ENCODE measurements at places on chromosomes 4 and X.
A peak's percentile ranks its signal among the peaks of the same experiment; 100 is the strongest.

DNA sequence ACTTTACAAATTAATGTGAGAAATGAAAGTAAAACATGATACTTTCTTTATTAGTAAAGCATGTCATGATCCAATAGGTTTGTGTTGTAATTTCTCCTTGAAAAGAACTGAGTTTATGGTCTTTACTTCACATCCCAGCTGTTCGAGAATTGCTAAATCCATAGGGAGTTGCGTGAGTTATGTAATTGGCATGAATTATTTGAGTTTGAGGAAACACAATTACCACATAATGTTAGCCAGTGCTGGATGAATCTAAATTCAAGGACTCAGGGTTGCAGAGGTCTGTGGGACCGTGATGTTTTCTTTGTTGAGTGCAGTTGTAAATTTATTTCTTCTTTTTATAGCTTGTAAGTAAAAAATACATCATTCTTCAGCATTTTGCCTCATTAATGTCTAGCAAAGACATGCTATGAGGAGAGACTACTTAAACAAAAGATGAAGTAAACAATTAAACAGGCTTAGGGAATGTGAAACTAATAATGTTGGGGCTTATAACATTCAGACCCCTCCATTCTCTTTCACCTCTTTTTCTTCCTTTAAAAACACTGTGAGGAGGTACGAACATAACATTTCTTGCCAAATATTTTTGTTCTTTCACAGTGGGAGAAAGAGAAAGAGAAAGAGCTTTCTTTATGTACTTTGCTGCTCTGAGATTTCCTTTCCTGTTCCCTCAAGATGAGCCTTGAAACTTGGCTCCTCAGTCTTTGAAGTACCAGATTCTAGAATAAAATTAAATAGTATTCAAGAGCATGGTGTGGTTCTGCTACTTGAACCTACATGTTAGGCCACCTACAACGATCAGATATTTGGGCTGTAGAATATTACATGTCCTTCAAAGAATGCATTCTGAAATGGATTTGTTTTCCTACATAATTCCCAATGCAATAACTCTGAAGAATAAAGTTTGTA lies 159.6 kb upstream of the ANK2 start:
- peak; percentile 16 for DNase-seq

GRCh38 chr4:148510211-148510610 lies 68.0 kb upstream of the NR3C2 start:
- DNase-seq = no peak

- no peak for DNase-seq
Measured at GRCh38 chr4:111778543-111778942, 366.7 kb upstream of the FAM241A start.

GRCh38 chrX:155056471-155056870 lies 14.5 kb downstream of the CMC4 start:
- no peak for DNase-seq

DNA sequence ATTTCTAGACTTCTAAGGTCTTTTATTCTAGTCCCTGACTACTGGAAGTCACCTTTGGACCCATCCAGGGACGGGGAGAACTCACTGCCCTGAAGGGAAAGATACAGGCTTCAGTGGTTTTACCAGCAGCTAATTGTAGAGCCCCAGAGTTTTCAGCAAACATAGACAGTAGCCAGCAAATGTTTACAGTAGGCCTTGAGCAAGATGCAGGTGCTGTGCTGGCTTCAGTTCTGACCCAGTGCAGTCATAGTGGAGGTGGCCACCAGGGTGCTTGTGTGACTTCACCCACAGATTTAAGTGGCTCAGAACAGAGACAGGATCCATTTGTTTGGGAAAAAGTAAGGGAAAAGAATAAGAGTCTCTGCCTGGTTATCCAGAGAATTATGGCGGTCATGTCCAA lies 384.4 kb upstream of the AR start:
- no peak for DNase-seq

GRCh38 chrX:103310555-103311398 lies at the start of gene BEX2:
Gene BEX2 (minus strand): TSS chrX:103310990. CDS start chrX:103309976, 1,014 bp downstream.
- DNase-seq = peak; percentile 64

DNA sequence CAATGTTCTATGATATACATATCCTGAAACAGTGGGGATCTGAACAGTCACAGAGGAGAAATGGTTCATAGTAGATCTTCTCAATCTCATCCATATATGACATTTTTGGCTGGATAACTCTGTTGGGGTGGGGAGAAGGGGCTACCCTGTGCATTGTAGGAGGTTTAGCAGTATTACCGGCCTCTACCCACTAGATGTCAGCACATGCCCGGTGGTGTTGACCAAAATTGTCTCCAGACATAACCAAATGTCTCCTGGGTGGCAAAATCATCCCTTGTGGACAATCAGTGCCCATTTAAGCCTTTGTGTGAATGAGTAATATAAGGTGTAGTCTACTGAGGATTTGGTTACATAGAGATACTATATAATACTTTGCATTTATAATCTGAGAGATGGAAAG lies 89.9 kb downstream of the PLS3 start:
- peak; percentile 25 for DNase-seq

DNA sequence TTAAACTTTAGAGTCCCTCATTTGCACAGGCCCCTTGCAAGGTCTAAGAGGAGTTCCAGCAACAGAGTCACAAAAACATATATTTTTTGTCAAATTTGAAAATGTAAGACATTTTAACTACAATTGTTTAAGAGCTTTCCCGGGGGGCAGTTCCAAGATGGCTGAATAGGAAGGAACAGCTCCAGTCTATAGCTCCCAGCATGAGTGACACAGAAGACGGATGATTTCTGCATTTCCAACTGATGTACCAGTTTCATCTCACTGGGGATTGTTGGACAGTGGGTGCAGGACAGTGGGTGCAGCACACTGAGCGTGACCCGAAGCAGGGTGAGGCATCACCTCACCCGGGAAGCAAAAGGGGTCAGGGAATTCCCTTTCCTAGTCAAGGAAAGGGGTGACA lies 71.4 kb upstream of the NMU start:
- DNase-seq = no peak

DNA sequence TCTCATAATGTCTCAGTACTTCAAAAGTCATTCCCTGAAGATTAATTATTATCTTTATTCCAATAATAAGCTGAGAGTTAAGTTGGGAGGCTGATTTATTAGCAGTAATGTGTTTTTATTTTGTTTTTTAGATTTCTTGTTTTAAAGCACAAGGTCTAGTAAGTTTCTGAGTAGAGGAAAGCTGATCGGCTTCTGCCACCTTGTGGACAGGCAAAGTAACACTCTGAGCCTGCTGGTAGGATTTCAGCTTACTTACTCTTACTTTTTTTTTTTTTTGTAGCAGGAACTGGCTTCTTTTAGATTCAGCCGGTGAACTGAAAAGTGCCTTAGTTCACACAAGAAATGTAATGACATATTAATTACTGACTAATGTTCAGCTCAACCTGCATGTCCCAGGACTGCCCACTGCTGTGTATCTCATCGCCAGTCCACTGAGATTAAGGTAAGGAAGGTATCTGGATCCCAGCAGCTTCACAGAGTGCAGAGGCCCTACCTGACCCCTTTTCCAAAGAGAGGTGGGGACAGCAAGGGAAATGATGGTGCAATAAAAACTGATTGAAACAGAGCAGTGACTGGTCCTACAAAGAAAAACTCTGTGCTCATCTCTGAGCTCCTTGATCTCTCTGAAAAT lies 126.5 kb downstream of the ADGRA3 start:
- DNase-seq = peak; percentile 68

DNA sequence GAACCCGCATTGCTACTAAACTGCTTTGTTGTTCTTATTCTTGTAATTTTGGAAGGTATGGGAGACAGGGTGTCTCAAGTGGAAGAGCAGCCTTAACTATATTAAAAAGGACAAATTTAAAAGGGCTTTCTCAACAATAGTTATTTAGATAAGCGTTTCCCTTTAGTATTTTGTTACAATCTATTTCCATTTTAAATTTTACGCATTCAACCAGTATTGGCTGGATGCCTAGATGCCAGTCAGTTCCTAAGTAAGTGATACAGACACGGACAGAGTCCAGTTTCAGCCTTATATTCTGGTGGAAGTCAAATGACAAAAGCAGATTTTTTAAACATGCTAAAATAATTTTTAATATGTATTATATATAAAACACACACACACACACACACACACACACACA lies 28.3 kb downstream of the FAT1 start:
- DNase-seq = no peak

- DNase-seq = no peak
Measured at GRCh38 chr4:117949621-117950020, 84.7 kb upstream of the NDST3 start.

GRCh38 chr4:81522711-81523110 lies 51.0 kb upstream of the RASGEF1B start:
- DNase-seq = no peak

DNA sequence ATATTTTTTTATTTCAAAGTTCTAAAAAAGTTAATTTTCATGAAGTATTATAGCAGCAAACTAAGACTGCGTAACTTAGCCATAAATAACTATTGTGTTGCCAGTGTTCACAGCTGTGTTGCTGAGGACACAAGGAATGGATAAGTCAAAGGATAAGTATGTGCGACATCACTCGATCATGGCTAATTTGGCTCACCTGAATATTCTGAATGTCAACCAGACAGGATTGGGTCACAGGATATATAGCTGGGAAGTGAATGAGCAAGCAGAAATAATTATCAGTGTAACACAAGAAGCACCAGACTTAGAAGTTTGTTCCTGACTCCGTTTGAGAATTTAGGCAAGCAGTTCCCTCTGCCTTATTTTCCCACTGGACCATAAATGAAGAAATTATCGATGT lies 33.9 kb downstream of the PRDM8 start:
- no peak for DNase-seq

DNA sequence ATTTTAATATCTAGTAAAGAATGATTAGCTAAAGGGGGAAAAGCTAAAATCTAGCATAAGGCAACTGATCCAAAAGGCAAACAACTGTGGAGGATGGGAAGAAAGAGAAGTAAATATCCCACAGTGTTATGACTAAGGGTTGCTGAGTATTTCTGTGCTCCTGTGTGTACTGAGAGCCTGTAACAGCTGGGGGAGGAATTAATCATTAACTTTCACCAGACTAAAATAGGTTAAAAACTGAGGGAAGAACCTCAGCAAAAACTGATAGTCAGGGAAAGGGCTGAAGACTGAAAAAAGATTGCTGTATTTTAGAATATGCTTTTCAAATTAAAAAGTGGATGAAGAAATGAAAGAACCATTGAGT lies 365.9 kb downstream of the CXXC4 start:
- peak; percentile 28 for DNase-seq

GRCh38 chrX:40237731-40238178 lies 140.0 kb upstream of the BCOR start:
- DNase-seq = no peak

DNA sequence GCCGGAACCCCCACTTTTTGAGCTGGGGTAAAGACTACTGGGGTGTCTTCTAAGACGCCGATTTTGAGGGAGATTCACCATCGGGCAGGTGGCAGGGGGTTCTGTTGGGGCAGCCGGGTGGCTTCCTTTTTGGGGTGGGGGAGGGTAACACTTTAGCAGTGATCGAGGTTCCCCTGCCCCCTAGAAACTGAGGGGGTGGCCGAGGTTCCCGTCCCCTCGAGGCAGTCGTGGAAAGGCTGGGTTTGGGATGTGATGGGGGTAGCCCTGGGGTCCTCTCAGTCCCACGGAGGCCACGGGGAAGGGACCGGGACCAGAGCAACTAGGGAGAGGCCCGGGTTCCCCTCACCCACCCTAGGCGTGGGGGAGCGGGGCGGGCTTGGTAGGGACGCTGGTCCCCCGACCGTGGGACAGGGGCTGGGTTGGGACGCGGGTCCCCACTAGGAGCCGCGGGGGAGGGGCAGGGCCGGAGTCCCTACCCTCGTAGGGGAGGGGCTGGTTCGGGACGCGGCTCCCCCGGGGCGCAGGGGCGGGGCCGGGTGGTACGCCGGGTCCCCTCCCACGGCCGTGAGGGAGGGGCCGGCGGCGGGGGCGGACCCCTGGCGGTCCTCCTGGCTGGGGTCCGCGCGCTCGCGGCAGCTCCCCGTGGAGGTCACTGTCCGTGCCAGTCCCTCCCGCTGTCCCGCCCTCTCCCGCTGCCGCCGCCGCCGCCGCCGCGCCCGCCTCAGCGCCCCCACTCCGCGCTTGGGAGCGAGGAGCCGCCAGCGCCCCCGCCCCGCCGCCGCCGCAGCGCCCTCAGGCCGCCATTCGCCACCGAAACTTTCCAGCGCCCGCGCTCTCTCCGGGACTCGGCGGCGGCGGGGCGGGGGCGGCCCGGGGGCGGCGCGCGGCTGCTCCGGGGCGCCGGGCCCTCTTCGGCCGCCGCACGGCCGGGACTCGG lies at the start of gene TBL1X:
TBL1X (plus strand) TSS at position 624 of the 937 bp plus-strand sequence. CDS start 188,529 bp downstream, outside the sequence.
- peak; percentile 63 for DNase-seq

- DNase-seq = no peak
Measured at GRCh38 chrX:132742246-132742645, 216.2 kb downstream of the HS6ST2 start.

DNA sequence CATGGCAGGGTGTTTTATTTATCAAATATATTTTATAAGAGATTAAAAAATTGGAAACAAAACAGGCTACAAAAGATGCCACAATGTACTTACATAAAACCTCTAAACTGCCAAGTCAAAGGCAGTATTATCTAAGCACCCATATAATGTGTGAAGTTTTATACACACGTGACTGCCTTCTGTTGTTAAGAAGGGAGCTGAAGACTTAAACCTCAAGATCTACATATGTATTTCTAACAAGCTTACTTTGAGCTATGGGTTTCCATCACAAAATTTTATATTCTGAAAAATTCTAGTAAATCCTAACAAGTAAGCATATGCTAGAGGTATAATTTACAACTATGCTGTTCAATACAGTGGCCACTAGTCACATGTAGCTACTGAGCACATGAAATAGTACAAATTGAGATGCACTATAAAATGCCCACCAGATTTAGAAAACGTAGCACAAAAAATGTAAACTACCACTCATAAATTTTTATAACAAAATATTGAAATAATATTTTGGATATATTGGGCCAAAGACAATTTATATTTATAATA lies 9.8 kb downstream of the ATP8A1 start:
- DNase-seq = no peak

DNA sequence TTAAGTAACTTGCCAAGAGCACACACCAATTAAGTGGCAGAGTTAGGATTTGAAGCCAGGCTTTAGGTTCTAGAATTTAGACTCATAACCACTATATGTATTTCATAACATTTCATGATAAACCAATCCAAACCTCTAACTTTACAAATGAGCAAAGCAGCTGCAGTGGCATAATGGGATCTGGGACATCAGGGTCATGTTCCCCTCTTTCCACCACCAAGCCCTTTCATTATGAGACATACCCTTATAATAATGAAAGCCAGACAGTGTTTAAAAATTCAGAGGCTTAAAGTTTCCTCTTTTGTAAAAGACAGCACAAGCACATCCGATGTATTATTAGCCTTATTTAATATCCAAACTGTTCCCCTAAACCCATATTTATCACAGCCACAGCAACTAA lies 28.3 kb upstream of the AMELX start:
- DNase-seq = no peak

- DNase-seq = no peak
Measured at GRCh38 chr4:8542776-8543525, 37.2 kb upstream of the GPR78 start.

- no peak for DNase-seq
Measured at GRCh38 chr4:173532725-173533511, 2.9 kb upstream of the HAND2 start.

GRCh38 chrX:34632384-34632783 lies 24.7 kb downstream of the TMEM47 start:
- no peak for DNase-seq

- no peak for DNase-seq
Measured at GRCh38 chr4:141009129-141009528, 124.1 kb downstream of the RNF150 start.

GRCh38 chr4:24689212-24689611 lies 104.9 kb upstream of the DHX15 start:
- no peak for DNase-seq

Measured in ACHN (cell line).